Activated T-cell treated with anti-CD3 and anti-CD28 coated beads, Interleukin-2, amount 50 U/mL, for 48 hours (primary cell): ENCODE measurements at places on chromosomes 3 and 15.

GRCh38 chr3:120903221-120903620 is 4.8 kb upstream of the STXBP5L start:
- DNase-seq = no peak

- no peak for DNase-seq
Observed at GRCh38 chr15:83250781-83251180, 33.7 kb downstream of the BNC1 start.

GRCh38 chr3:99865321-99865720 is 47.7 kb downstream of the CMSS1 start:
- DNase-seq = no peak

GRCh38 chr3:95312650-95313049 is 1249.8 kb downstream of the NSUN3 start:
- DNase-seq = no peak

DNA sequence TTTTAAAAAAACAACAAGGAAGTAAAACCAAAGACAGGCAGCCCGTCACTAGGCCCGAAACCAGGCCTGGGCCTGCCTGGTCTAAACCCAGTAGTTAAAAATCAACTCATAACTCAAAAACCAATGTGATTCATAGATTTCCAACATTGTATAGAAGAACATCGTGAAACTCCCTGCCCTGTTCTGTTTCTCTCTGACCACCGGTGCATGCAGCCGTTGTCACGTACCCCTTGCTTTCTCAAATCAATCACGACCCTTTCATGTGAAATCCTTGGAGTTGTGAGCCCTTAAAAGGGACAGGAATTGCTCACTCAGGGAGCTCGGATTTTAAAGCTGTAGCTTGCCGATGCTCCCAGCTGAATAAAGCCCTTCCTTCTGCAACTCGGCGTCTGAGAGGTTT is 89.5 kb downstream of the DCLK3 start:
- DNase-seq = no peak

DNA sequence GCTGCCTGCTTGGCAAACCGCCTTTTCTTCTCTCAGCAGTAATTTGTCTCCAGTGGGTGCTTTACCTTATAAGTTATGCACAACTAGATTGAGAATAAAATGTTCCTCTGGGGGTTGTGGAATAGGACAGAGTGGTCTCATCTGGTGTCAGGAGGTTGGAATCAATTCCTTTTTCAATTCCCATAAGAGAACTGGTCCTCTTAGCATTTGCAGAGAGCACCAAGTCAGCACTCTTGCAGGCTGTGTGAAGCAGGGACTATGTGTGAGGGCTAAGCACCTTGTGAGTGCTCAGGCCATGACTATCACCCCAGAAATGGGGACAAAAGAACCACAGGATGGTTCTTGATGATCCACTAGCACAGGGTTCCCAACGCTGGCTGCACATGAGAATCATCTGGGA is 163.6 kb upstream of the UMPS start:
- no peak for DNase-seq

GRCh38 chr3:107884719-107885460 is 205.9 kb downstream of the CD47 start:
- DNase-seq = no peak

GRCh38 chr3:17901893-17902292 is 159.5 kb upstream of the TBC1D5 start:
- DNase-seq = no peak

GRCh38 chr3:67897351-67898336 is 243.2 kb upstream of the SUCLG2 start:
- DNase-seq = no peak

DNA sequence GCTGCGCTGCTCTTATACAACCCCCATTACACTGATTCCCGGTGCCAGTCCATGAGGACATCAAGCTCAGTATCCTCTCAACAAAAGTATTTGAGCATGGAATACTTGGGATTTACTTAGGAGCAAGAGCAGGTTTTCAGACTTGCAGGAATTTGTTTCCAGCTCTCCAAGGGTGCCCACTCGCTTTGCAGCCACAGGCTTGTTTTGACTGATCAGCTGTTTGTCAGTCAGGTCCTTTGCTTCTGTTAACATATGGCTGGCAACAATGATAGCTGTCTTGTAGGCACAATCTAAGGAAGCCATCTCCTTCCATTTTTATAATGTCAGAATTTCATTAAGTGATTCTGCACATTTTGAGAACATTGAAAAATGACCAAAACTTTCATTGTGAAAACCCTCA is 38.2 kb upstream of the MCF2L2 start:
- no peak for DNase-seq

DNA sequence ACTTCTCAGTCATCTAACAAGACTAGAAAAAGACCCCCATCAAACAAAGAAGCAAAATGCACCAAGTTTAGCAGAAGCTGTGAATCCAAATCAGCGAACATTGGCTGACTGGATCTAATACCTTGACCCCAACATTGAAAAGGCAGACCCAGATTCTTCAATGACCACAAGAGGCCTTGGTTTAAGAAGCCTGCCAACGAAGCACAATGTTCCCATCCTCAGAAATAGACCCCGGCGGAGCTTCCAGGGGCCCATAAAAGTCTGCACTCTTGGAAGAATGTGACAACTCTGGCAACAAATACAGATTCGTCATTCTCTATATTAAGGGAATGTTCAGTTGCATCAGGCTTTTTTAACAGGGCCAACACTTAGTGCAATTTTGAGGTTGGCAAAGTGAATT is 112.8 kb upstream of the BCL6 start:
- no peak for DNase-seq

DNA sequence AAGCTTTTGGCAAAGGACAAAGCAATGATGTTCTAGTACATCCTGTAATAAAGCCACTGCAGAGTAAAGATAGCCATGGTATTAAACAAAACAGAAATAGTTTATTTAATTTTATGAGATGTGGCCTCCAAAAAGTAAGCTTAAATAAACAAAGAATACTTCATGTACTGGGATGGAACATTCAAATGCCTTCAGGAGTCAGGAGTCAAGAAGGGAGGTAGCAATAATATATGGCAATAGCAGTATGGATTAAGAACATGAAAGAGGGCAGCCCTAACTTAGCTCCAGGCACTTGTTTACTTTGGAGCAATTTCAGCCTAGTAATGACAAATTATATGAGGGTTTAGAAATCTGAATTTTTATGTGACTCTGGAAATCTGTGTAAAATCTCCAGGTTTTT is 343.9 kb upstream of the THRB start:
- DNase-seq = no peak

DNA sequence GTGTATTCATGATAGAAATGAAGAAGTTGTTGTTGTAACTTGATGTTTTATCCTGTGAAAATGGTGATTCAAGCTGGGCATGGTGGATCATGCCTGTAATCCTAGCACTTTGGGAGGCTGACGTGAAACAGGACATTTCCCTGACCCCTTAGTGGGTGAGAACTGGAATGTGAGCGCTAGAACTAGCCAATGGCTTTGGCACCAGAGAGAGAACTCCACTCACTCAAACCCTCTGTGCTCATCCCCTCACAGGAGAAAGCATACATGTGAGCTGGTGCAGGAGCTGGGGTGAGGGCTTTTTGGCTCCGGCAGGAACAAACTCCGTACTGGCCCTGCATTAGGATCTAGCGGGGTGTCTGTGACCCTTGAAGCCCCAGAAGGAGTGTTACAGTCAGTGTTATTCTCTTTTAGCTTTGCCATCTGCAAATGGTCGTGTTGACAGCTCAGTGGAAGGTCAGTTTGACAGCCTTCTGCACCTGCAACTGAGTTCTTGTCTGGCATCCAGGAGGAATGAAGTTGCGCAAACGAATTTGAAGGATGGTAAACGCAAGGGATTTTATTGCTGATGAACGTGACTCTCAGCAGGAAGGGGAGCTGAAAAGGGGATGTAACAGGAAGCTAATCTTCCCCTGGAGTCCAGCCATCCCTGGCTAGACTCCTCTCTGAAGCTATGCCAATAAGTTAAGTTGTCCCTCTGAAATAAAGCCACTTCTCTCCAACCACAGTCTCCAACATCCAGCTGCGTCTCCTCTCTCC is 1016.6 kb upstream of the CADM2 start:
- DNase-seq = no peak

- peak; percentile 81 for DNase-seq
Observed at GRCh38 chr15:84736375-84736774, 12.0 kb upstream of the ZNF592 start.

- no peak for DNase-seq
Observed at GRCh38 chr3:106206146-106206545, 337.3 kb upstream of the CBLB start.

DNA sequence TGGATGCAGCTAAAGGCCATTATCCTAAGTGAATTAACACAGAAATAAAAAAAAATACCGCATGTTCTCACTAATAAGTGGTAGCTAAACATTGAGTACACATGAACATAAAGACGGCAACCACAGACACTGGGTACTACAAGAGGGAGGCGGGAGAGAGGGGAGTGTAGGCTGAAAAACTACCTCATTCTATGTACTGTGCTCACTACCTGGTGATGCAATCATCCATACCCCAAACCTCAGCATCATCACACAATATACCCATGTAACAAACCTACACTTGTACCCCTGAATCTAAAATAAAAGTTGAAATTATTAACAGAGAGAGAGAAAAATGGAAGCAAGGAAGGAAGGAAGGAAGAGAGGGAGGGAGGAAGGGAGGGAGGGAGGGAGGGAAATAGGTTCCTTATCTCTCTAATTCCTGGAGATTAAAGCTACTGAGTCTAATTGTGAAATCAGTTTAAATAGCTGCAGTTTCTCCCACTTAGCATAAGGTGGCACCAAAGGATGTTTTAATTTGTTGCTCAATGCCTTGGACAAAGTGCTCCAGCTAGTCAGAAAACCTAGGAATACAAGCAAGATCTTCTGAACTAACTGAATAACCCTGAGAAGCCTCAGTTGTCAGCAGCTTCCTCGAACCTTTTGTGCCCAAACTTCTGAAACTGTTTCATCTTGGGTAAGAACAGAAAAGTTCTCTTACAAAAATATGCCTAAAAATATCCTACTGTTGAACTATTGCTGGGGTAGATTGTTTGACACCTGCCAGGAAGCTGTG is 79.4 kb upstream of the ATP11B start:
- no peak for DNase-seq

DNA sequence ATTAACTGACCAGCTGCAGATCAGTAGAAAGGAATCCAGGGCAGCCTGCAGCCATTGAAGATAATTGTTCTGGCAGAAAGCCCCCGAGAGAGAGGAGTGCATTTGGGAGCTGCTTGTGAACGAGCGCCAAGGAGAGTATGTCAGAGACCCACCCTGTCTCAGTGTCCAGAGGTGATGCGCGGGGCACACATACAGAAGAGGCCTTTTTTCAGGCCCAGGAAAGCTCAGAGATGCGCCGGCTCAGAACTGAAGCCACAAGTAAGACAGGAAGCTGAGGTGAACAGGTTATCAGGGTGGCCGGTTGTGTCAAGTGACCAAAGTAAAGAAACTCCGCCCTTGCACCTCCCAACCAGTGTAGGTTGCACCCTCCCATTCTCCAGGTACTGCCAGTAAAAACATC is 59.8 kb upstream of the HEG1 start:
- DNase-seq = no peak

DNA sequence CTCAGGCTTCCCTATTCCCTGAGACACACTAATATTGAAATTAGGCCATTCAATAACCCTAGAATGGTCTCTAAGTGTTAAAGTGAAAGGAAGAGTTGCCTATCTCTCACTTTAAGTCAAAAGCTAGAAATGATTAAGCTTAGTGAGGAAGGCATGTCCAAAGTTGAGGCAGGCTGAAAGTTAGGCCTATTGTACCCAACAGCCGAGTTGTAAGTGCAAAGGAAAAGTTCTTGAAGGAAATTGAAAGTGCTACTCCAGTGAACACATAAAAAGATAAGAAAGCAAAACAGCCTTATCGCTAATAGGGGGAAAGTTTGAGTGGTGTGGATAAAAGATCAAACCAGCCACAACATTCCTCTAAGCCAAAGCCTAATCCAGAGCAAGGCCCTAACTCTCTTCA is 117.9 kb upstream of the SPATA12 start:
- no peak for DNase-seq
